ENCODE measurements at places on chromosomes 16 and 17.

GRCh38 chr17:64741038-64741641 lies 79.0 kb upstream of the SMURF2 start:
- DNase-seq: no peak

DNA sequence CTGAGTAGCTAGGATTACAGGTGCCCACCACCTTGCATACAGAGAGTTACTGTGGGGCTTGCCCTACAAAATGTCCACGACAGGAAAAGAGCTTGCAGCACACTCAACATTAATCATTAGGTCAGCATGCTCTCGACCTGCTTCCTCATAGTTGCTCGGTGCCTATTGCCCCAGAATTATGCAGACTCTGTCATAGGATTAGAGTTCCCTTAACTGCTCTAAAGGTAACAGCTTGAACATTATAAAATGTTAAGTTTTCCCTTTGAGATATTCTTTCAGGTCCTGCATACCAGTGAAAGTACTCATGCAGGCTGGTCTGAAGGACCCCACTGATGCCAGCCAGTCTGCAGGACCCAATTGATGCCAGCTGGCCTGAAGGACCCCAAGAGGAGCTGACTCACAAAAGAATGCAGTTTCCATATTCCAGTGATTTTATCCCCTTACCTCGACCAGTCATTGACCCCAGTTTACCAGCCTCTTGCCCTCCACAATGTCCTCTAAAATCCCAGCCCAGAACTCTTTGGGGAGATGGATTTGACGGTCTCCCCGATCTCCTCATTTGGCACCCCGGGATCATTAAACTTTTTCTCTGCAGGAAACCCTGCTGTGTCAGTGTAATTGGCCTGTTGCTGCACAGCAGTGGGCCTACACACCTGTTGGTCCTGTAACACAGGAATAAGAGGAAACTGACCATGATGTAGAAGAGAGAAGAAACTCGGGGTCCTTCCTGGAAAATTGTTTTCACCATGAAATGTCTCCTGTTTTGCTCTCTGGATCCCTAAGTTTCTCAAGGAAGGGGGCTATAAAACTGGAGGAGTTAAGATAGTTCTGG lies 10.6 kb downstream of the ICAM2 start:
- DNase-seq: no peak

- DNase-seq: peak; percentile 57
These were observed 20.7 kb upstream of the ADCY7 start for GRCh38 chr16:50245417-50246298.

GRCh38 chr17:7558544-7559319 lies at the start of gene TNFSF13:
Gene TNFSF13 (plus strand): TSS chr17:7558750. CDS start chr17:7559040, 290 bp downstream.
- no peak for DNase-seq

GRCh38 chr17:81164371-81165245 lies 699 bp upstream of the PVALEF start:
- no peak for DNase-seq

GRCh38 chr16:50842589-50842988 lies 100.7 kb downstream of the CYLD start:
- peak; percentile 9 for DNase-seq

- no peak for DNase-seq
These were observed 58.3 kb downstream of the SREBF1 start for GRCh38 chr17:17778308-17779014.

- no peak for DNase-seq
These were observed 37.2 kb upstream of the NUFIP2 start for GRCh38 chr17:29331075-29331707.

DNA sequence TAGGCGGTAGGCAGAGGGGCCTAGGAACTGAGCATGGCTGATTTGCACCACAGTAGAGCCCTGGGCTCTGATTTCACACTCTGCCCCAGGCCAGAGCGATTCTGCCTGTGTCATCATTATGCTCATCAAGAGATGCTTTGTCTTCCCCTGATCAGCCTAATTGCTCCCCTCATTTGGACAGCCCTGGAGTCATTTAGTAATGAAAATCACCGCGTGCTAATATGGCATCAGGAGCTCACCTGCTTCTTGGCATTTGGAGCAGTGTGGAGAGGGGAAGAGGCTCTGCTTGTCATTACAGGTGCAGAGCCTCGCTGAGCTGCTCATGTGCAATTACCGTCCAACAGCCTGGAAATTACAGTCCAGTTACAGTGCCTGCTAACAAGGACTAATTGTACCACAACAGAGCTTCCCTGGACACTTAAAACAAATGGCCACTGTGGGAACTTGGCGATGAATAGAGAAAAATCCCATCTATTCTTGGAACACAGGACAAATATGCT lies 157.1 kb upstream of the WSCD1 start:
- DNase-seq: no peak

DNA sequence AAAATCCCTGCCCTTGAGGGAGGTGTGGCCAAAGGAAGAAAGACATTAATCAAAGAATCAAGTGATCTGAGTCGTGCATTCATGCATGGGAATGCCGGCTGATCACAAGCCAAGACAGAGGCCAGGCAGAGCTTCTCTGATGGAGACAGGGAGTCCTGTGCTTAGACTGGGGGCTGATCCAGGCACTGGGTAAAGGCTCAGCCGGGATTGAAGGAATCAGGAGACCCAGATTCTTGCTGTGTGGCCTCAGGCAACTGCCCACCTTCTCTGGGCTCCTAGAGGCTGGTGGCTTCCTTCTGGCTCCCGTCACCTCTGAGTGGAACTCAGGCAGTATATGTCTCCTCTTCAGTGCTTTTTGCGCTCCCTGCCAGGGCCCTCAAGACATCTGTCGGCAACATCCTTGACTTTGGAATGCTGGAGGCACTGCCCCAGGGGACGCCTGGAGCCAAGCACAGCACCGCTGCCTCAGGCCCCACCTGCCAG lies 17.7 kb downstream of the RAI1 start:
- no peak for DNase-seq

DNA sequence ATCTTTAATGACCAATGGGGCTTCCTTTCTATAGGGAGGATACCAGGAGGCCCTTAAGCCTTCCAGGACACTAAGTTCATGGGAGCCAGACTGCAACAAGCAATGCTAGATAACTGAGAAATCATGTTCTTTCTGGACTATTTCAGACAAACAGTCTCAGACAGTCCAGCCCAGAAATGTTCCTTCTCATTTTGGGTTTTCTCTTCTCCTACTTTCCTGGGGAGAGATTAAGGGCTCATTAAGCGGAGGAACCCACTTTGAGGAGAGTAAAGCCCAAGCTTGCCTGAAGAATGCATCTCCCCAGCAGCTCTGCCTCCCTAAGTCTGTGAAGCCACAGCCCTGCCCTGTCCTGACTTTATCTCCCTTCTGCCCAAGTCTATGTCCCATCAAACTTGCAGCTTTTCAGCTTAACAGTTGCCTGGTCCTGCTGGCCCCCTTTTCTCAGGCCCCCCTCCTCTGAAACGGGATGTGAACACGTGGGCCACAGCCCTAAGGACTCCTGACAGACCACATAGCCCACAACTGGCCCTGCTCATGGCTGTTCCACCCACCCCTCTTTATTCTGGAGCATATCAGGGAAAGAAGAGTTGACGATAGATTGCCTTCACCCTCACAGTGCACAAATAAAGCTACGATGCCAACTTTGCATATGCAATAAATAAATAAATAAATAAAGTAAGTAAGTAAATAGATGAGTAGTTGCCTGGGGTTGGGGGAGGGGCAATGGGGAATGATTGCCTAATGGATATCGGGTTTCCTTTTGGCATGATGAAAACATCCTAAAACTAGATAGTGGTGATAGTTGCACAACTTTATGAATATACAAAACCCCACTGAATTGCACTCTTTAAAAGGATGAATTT lies 111.0 kb downstream of the N4BP1 start:
- no peak for DNase-seq

- no peak for DNase-seq
These were observed 2.9 kb upstream of the RHBDF2 start for GRCh38 chr17:76504117-76504516.

GRCh38 chr17:79613195-79613772 lies 2.4 kb upstream of the RBFOX3 start:
- DNase-seq: no peak

DNA sequence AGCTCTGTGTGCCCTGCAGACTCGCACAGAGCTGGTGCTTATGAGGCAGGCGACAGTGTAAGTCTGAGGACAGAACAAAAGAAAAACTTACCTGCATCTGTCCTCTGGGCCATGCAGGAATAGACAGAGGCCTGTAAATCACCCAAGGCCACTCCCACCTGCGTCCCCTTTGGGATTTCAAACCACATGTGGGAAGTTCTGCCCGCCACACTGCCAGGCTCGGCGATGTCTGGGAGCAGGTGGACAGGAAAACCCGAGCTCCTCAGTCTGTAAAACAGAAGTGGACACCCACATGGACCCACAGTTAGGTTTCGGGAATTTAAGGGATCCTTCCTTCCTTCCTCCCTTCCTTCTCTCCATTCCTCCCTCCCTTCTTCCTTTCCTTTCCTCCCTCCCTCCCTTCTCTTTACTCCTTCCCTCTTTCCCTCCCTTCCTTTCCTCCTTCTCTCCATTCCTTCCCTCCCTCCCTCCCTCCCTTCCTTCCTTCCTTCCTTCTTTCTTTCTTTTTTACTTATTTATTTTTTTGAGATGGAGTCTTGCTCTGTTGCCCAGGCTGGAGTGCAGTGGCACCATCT lies 12.0 kb upstream of the TRPV1 start:
- no peak for DNase-seq

- DNase-seq: no peak
These were observed 17.4 kb downstream of the CA4 start for GRCh38 chr17:60167065-60167741.

DNA sequence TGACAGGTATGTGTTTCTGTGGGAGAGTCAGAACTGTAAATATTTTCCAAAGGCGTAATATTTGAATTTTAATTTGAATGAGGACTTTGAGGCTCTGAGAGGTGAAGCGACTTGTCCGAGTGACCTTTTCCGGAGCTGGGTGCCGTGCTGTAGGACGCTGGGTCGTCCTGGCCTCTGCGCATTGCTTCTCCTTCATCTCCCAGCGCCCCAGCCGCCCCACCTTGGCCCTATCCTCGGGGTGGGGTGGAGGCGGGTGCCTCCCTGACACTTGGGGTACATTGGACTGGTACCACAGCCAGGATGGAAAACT lies 147.8 kb downstream of the SPECC1 start:
- DNase-seq: no peak

GRCh38 chr16:12110361-12111107 lies 134.0 kb downstream of the SNX29 start:
- no peak for DNase-seq

GRCh38 chr16:70433458-70434103 lies 5.3 kb downstream of the ST3GAL2 start:
- DNase-seq: no peak

- DNase-seq: no peak
These were observed 44.8 kb upstream of the MED13 start for GRCh38 chr17:62109924-62110323.

GRCh38 chr17:76695059-76695831 lies 15.5 kb downstream of the MXRA7 start:
- DNase-seq: no peak

- DNase-seq: no peak
These were observed 158.9 kb upstream of the NOL11 start for GRCh38 chr17:67558740-67559380.

DNA sequence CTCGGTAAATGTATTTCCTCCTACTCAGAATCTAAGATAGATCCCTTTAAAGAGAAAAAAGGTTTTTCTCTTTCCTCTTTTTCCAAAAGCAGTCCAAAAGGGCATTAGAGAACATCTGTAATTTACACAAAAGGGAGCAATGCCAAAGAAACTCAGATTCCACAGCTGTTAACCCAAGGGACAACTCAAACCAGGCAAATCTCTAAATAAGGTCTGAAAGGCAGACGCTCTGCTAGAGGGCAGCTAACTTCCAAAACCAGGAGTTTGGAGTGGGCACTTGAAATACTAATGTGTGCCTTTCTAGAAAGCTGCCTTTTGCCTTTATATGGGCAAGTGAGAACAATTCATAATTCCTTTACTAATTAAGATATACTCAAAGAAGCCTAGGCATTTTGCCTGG lies 435.7 kb downstream of the ZFHX3 start:
- DNase-seq: no peak

DNA sequence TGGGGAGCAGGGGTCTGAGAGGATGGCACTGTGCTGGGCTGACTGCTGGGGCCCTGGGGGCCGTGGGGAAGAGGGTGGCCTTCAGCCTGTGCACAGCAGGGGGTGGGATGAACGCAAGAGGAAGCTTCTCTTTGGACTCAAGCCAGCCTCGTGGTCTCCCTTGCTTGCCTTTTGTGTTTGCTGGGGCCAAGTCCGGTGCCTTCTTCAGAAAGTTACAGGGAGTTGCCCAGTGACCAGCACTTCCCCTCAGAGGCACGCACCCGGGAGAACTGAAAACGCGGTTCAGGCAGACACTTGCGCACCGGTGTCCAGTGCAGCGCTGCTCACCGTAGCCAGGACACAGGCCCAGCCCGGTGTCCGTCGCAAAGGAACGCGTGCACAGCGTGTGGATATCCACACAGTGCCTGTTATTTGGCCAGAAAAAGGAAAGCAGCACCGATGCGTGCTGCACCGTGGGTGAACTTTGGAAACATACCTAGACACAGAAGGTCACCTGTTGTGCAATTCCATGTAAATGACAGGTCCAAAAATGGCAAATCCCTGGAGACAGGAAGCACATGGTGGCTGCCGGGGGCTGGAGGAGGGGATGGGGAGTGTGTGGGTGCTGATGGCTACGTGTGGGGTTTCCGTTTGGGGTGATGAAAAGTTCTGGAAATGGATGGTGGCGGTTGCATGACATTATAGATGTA lies 29.4 kb upstream of the NUDT16L1 start:
- DNase-seq: no peak

- no peak for DNase-seq
These were observed 20.6 kb downstream of the CYB5B start for GRCh38 chr16:69444873-69445517.

GRCh38 chr16:67461600-67462278 lies 19.2 kb downstream of the ATP6V0D1 start:
- DNase-seq: no peak

DNA sequence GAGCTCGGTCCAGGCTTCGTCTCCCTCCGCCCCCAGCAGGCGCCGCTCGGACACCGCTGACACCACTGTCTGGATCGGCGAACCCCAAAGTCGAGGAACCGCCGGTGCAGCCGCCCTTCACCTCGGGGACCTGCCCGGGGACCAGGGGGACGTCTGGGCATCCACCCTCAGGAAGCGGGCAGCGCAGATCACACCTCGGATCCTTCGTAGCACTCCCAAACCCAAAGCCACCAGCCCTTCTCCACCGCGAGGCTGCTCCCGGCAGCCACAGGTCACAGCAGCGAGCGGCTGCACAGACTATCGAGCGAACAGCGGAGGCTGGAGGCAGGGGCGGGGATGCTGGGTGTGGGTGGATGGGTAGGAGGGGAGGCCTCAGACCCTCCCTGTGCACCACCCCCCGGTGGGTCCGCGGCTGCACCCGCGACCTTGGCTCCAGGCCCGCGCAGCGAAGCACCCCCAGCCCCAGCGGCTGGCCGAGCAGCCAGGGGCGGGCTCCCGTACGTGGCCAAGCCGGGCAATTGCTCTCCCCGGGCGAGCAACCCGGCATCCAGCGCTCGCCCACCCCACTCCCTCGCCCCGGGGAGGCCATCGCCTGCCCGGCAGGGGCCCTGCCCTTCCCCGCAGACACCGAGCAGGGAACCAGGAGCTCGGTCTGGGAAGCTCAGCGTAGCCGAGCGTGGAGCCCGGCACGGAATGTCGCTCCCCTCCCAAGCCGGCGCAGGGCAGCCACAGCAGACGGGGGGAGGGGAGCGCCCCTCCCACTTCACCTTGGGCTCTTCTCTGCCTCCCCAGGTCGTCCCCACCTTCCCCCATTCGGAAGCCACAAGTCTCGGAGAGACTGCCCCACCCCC lies 1.0 kb downstream of the SDK2 start:
- no peak for DNase-seq

Data from stimulated activated CD4-positive, alpha-beta T cell treated with anti-CD3 and anti-CD28 coated beads, TNF-alpha, amount 100 ng/mL, for 48 hours (primary cell).